ENCODE measurements at places on chromosomes 16 and 17.

DNA sequence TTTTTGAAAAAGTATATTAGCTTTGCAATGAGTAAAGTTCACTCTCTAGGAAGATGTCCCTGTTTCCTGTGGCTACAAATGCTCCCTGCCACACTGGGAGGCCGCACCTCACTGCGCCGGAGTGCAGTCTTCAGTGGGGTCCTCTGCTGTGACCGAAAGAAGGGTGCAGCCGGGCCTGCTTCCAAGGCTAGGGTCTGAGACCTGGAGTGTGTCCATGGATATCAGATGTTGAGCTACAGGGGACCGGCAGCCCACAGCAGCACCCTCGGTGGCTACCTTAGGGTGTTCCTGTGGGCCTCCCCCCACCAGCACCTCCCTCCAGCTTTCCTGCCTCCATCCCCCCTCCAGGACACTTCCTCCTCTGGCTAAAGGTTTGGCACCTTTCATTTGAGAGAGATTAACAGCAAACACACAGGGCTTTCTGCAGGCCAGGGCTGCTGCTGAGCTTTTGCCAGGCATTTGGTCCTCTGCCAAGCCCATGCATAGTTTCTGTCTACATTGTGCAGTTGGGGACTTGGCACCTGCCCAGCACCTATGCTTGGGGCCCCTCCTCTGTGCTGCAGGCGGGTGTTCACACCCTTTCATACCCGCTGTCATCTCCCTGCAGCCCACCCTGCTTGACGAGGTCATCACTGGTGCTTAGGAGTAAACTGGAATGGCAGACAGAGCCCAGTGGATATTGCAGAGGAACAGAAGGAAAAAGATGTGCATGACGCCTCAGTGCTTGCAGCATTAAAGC is 33.8 kb upstream of the CRISPLD2 start:
- DNase-seq, result peak; percentile 29

DNA sequence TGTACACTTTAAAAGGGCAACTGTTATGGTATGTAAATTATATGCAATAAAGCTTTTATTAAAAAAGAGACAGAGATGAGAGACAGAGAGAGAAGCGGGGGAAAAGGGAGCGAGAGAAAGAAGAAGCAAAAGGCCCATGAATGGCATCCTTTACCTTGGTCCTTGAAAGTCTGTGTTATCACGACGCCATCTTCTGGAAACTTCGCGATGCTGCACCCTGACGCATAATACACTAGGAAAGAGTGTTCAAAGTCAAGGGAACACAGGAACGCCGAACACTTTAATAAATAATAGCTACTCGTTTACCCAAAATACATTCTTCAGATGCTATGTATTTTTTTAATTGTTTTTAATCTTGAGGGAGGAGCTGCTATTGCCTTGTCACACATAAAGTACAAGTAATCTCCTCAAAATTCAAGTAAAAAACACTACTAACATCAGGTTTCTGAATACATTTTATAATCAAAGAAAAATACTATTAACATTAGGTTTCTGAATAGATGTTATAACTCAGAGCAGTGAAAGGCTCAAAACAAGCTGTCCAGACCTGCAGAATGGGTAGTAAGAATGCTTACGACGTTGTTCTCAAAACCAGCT is 23.0 kb upstream of the SLC38A8 start:
- peak; percentile 78 for DNase-seq

GRCh38 chr17:41335747-41336146 is 14.9 kb downstream of the KRT33A start:
- no peak for DNase-seq

DNA sequence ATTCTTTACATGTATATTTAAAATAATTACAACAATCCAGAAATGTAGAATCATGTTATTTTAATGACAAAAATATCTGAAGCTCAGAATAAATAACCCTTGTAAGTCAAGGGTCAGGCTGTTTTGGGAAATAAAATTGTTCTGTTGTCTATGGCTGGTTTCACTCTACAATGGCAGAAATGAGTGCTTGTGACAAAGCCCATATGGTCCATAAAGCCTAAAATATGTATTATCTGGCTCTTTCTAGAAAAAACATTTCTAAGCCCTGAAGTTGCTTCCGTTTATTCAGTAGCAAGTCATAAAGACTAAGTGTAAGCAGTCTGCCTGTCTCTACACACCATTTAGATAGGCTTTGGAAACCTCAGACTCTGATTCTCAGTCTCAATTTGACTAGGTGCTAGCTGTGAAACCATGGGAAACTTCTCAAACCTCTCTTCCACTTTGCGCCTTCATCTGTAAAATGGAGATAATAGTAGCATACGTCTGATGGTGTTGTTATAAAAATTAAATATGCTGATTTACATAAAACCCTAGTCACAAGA is 365.7 kb upstream of the CA10 start:
- DNase-seq, result no peak

DNA sequence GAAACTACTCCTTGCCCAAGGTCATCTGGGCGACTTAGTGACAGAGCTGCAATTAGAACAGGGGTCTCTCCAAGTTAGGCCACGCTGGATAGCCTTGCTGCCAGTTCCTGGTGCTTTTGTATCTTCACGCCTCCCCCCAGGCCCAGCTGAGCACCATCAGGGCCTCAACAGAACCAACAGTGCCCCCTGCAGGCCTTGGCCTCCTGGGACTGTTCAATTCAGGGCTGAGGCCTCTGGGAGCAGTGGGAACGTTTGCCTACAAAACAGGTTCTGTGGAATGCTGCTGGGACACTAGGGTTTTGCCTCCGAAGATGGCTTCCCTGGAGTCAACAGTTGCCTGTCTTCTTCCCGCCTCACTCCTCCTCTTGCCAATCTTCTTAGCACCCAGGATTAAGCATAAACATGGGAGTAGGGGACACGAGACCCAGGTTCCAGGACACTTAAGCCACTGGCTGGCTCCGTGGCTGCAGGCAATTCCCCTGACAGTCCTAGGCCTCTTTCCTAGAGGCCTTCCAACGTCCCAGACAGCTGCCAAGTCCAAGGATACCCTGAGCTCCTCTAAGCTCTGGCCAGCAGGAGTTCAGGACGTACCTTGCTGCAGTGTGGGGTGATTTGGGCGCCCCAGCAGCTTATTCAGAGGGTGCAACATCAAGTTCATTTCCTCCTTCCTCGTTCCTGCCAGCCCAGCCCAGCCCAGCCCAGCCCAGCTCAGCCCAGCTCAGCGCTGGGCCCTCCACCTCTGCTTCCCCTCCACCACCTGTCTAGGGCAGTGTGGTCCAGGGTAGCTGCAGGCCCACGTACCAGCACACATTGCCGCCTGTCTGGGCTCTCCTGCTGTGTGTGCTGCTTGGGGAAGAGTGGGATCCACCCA is 246.6 kb upstream of the RPL38 start:
- peak; percentile 34 for DNase-seq

- DNase-seq, result peak; percentile 98
Measured at GRCh38 chr17:40111221-40112128, 10.3 kb upstream of the MSL1 start.

DNA sequence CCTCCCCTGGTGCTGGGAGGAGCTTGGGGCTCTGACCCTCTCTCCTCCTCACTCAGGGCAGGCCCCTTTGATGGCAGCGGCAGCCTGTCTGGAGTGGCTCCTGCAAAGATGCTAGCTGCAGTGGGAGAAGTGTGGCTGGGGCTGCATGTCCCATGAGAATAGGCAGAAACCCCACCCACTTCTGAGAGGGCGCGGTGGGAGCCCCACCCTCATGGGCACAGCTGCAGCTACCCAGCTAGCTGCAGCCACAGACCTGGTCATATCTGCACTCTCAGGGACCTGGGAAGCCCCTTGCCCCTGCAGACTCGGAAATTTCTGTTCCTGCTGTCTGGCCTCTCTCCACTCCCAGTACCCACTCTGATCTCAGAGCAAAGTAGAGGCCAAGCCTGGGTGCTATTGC is 72.2 kb upstream of the BRD7 start:
- no peak for DNase-seq

- no peak for DNase-seq
Measured at GRCh38 chr17:4856271-4856936, 23.3 kb downstream of the MINK1 start.

DNA sequence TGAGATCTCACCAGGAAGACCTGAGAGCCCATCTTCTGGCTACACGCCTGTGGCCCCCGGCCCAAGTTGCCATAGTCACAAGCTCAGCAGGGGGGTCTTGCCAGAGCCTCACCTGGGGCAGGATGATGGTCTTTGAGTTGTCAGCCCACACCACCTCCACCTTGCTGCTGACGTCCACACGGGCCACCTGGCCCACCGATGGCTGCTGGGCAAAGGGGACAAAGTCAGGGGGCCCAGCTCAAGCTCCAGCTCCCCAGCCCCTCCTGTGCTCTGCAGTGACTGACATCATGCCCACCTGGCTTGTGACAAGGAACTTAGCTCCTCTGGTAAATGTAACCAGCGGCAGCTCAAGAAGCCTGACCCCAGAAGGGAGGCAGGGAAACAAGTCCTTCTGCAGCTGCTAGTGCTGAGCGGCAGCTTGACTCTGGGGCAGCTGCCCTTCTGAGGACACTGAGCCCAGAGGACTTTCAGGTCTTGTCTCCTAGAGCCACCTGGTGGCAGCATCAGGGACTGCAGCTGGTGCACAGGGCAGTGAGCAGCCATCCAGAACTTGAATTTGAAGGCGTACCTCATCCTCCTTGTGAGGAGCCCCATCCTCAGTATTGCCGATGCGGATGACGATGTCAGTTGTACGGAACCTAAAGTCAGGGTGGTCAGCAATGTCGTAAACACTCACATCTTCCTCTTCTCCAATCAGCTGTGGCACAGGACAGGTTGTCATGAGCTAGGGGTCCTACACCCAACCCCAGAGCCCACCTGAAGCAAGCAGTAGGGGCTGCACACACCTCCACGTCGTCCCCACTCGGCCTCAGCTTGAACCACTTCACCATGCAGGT is 13.5 kb downstream of the SPHK1 start:
- DNase-seq, result peak; percentile 88

DNA sequence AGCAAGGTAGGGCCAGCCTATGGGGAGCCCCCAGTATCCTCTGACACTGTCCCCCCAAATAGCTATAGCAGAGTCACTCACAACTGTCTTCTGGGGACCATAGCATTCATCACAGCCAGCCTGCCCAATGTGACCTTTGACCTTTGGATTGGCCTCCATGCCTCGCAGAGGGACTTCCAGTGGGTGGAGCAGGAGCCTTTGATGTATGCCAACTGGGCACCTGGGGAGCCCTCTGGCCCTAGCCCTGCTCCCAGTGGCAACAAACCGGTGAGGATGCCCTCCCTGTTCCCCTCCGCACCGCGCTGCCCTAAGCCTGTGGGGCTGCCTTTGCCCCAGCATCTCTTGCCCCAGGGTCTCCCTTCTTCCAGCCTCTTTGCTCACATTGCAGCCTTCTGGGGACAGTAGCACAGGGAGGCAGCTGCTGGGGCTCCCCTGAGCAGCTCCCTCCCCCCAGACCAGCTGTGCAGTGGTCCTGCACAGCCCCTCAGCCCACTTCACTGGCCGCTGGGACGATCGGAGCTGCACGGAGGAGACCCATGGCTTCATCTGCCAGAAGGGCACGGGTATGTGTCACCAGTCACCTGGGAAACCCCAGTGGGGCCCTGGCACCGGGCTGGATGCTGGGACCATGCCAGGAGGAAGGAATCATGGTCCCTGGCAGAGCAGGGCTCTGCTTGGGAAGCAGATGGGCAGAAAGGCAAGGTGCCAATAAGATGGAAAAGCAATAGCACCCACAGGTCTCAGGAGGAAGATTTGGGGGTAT is 61.1 kb downstream of the MRC2 start:
- peak; percentile 29 for DNase-seq

- no peak for DNase-seq
Measured at GRCh38 chr16:15052747-15053476, 3.0 kb downstream of the NTAN1 start.

DNA sequence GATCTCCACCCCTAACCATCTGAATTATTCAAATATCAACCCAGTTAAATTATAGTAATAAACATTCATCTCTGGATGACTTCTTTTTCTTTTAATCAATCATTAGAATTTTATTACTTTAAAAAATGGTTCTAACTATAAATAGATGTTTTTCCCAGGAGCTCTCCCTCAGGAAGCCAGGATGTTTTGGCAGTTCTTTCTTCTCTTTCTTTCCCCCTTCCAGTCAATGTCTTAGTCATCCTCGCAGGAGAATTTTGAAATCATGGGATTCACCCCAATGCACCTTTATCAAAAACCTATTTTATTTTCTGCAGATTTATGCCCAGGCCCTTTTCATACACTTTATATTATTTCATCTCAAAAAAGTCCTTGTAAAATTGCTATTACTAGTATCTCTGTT is 711.6 kb downstream of the CDH11 start:
- DNase-seq, result no peak

GRCh38 chr17:79305768-79306423 is 231.3 kb downstream of the ENGASE start:
- DNase-seq, result peak; percentile 68

DNA sequence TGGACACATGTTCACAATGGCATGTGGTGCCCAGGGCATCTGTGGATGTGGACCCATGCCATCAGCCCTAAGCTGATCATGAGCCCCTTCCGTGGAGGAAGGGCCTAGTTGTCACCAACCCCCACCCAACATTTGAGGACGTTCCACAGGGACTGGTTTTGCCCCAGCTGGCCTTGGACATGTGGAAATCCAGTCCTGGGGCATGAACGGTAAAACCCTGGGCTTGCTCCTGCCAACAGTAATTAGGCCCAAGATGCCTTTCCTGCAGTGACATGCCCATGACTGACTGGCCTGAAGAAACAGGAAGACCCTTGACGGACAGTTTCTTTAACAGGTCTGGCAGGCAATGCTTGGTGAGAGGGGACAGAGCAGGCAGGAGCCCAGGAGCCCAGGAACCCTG is 7.7 kb downstream of the TNS4 start:
- DNase-seq, result no peak

DNA sequence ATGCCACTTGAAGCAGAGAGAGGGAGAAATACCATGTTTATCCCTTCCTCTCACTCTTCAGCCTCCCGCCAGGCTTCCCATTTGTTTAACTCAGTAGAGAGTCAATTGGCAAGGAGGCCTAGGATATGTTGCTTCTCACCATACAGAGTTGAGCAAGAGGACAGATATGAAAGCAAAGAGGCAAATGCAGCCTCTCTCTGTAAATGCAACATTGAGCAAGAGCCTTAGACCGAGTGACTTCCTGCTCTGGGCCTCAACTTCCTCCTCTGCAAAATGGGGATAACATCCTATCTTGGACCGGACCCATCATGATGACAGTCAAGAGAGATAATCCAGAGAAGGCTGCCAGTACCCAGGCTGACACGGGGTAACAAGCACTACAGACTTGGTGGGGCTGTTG is 36.8 kb downstream of the SOCS1 start:
- DNase-seq, result no peak

- no peak for DNase-seq
Measured at GRCh38 chr17:41464682-41465081, 2.5 kb downstream of the KRT32 start.

- peak; percentile 71 for DNase-seq
Measured at GRCh38 chr17:17818088-17818526, 18.7 kb downstream of the SREBF1 start.

DNA sequence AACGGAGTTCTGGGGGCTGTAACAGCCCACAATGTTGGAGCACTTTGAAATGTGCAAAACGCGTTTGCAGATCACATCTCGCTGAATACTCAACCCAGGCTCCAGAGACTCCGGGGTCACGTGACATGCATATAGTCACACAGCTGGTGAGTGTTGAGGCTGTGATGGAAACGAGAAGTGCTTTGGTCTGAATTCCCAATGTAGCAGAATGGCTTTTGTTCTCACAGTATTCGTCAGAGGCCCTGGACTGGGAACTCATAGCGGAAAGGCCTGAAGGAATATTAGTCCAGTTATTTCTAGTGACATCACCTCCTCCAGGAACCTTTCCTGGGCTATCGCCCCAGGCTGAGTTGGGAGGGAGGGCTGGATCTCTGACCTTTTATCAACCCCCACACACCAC is 95.8 kb upstream of the CRHR1 start:
- peak; percentile 58 for DNase-seq

GRCh38 chr17:51006601-51007000 is 114.1 kb downstream of the SPAG9 start:
- DNase-seq, result no peak
